GM13977 (cell line): ENCODE measurements at places on chromosomes 12 and 14.

DNA sequence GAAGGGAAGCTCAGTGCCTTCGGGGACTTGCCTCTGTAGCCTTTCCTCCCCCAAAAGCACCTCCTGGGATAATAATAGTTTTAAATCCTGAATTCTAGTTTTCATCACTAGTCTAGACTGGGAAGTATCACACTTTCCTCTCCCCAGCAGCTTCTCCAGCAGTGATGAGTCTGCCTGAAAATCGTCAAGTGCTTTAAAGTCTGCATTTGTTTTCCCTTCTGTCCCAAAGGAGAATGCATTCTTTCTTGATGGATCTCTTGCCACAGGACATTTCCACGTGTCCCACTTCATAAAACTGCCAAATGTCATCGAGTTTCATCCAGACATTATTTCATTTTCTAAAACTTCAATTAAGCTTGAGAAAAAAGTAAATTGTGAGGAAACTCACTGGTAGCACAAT, 15.0 kb downstream of the CSRP2 start:
- no peak for DNase-seq

DNA sequence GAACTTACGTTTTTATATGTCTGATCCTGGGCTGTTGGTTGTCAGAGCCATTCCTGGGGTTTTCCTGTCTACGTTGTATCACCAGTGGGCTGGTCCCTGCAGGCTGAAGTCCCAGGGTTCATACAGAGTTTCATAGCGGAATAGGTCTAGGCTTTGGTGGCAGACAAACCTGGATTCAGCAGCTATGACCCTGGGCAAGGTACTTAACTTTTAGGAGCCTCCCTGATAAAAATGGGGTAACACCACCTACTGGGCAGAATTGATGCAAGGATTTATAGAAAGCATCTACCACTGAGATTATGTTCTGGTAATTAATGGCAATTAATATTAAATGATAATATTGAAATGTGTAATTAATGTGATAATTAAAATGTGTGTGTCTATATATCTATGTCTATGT, 141.2 kb downstream of the SYNE2 start:
- DNase-seq, result no peak

DNA sequence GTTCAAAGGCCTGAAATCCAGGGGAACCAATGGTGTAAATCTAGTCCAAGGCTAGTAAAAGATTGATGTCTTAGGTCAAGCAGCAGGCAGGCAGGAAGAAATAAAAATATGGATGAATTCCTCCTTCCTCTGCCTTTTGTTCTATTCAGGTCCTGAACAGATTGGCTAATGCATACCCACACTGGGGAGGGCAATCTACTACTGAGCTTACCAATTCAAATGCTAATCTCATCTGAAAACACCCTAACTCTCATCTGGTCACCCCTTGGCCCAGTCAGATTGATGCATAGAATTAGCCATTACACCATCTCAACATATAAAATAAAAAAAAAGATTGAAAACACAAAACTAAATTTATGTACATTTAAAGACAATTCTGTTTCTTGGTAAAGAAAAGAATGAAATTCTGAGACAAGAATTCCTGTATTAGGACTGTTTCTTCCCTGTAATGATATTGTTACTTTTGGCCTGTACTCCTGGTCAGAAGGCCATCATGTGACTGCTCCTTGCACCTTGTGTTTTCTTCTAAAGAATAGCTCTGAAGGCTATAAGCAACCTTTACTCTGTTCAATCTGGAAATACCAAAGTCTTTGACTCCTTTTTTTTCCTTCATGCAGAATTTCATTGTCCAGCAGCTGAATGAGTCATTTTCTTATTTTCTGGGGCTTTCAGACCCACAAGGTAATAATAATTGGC, 19.9 kb downstream of the CLEC6A start:
- no peak for DNase-seq

- no peak for DNase-seq
These were observed 15.1 kb downstream of the ZC2HC1C start for GRCh38 chr14:75084513-75084912.

DNA sequence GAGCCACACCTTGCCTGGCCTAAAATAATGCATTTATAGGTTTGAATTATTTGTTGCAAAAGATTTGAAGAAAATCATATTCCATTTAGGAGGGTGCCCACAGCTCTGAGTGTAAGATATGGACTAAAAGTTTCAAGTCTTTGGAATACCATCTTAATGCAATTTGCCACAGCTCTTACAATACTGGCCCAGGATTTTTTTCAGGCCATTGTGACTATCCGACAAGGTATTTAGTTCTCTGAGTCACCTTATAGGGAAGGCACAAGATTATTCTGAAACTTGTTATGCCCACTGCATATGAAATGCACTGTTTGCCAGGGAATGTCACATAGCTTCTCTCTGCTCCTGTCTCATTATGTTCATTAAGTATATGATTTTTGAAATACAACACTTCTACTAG, 29.6 kb upstream of the SLC6A13 start:
- no peak for DNase-seq

DNA sequence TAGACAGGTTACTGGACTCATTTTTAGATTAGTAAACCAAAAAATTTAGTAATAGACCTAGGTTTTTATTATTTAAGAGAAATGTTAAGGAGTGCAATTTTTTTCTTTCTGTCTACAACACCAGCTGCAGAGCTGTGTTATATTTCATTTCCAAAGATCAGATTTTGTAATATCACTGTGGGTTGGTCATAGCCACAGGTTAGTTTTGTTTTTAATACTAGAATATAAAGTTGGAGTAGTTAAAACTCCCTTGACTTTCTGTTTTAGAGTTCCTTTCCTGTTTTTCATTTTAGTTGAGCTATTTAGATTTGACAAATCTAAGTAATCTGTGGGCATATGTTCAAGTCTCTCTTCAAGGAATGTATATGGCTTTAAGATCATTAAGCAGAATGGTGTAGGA, 30.7 kb upstream of the GARIN2 start:
- no peak for DNase-seq

DNA sequence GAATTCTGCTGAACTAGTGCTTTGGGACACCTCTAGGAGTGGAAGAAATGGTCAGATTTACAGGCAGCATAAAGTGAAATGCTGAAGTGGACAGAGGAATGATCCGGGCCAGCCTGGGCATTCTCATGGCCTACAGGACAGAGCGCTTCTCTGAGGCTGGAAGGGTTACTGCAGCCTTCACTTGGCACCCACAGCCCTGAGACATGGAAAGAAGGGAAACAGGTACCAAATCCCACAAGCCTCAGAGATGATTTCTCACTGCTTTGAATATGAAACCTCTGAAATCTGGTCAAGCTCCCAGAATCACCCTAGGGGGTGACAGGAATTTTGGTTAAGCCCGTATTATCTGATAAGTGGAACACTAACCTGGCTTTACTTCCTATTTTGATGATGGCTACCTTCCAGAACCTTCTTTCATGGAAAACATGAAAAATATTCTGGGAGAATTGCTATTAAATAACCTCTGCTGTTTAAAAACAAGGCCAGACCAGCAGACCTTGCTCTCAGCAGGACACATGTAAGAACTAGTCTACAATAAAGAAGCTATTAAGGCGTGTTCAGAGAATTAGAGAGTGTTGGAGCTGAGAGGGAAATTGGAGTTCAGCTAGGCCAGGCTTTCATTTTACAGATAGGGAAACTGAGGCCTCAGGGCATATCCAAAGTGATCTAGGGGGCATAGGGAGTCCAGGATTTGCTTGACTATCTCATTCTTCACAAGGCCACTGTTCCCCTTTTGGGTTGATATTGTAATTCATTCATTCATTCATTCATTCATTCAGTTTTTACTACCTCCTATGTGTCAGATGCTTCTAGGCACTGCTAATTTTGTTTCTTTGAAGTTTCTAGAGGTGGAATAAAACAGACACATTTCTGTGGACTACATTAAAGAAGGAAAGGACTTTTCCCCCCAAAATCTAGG, 281.5 kb downstream of the ZFP36L1 start:
- no peak for DNase-seq

GRCh38 chr12:57193706-57194245, 22.8 kb upstream of the NXPH4 start:
- no peak for DNase-seq

DNA sequence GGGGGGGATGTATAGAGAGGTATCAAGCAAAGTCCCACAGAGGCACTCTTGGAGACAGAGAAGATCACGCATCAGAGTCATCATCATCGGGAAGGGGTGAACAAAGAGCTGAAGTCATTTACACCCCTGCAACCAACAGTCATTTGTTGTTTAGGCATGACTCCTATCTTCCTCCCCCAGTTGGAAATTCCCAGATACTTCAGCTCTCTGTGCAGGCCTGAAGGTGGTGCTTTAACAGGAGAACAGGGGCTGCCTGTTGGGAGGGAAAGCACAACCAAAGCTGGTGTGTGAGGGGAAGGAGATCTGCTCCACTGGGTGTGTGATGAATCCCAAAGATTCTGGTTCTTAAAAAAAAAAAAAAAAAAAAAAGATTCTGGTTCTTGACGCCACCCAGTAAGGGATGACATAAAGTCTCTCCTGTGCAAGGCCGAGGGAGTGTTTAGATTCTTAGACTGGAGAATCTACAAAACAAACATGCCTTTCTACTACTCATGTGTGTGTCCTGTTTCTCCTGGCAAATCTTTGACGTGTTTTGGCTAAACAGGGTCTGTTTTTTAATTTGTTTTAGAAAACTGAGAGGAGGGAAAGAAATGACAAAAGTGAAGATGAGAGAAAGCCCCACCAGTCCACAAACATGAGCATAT, 121.0 kb upstream of the ARHGAP5 start:
- no peak for DNase-seq

DNA sequence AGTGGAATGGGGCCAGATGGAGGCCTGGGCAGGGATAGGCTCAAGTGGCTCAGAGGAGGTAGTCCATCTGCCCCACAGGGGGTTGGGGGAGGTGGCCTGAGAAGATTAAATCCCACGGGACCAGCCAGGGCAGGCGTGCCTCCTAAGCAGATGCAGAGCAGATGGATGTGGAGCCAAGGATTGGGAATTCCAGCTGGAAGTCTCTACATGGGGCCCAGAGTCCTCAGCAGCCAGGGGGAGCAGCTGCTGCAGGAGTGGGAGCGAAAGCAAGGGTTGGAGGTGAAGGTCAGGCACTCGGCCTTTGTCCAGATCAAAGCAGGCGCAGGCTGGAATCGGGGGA, 42.4 kb upstream of the VRK1 start:
- no peak for DNase-seq

DNA sequence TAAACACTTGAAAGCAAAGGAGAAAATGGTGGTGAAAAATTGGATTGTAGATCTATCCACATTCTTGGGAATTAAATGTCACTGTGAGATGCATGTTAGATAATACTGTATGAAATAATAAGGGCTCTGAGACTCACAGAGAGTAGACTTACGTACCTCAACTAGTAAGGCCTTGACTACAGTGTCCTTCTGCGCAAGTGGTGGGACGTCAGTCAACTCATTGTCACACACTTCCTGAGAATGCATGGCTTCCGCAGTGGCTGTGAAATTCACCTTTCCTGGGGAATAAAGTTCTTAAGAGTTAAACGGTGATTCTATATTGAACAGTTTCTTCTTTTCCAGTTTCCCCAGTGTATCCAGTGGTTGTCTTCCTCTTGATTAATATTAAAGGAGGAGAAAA, 32.6 kb upstream of the PZP start:
- DNase-seq, result no peak
